Activated effector memory CD4-positive, alpha-beta T cell treated with Interleukin-2 at 50 U/mL for 16 hours (primary cell): ENCODE measurements at places on chromosomes 2 and 18.

- DNase-seq = no peak
Observed at GRCh38 chr2:163764566-163764965, 28.8 kb upstream of the FIGN start.

GRCh38 chr2:121066526-121066925 lies 218.5 kb downstream of the TFCP2L1 start:
- DNase-seq = no peak

DNA sequence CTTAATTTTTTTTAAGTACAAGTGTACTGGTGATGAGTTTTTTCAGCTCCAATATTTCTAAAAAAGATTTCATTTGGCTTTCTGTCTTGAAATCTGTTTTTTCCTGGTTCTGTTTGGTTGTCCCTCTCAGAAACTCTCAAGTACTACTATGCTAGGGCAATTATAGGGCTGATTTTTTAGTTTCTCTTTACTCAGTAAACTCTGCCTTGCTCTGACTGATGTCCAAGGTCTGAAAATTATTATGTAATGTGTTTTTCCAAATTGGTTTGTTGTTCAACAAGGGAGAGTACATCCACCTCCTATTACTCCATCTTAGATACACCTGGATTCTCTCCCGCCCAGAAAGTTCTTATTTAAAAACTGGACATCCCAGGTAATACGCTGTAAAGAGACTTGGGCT lies 877.7 kb downstream of the CBLN2 start:
- DNase-seq = no peak

DNA sequence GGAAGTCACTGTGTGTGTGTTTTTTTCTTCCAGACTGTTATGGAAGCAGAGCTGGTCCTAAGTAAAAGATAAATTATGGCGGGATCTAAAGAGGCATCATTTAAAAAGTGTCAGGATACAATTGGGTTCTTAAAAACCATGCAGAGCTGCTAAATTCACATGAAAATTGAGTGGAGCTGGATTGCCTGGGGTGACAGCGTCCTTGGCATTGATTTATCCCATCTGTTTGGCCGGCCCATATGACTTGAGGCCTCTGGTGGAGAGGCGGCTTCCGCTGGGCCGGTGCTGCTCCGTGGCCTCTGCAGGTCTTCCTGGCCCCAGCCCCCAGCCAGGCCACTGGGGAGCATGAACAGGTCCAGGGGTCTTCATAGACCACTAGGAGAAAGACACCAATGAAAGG lies 165.5 kb downstream of the GLI2 start:
- DNase-seq = no peak

- no peak for DNase-seq
Observed at GRCh38 chr2:109139002-109139401, 10.0 kb downstream of the SH3RF3 start.

DNA sequence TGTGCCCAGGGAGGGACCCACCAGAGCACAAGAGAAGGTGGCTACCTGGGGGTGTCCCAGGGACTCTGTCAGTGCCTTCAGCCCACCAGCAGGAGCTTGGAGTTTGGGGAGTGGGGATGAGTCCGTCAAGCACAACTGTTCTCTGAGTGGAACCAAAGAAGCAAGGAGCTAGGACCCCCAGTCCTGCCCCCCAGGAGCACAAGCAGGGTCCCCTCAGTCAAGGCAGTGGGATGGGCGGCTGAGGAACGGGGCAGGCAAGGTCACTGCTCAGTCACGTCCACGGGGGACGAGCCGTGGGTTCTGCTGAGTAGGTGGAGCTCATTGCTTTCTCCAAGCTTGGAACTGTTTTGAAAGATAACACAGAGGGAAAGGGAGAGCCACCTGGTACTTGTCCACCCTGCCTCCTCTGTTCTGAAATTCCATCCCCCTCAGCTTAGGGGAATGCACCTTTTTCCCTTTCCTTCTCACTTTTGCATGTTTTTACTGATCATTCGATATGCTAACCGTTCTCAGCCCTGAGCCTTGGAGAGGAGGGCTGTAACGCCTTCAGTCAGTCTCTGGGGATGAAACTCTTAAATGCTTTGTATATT lies 14.0 kb downstream of the ITM2C start:
- no peak for DNase-seq

DNA sequence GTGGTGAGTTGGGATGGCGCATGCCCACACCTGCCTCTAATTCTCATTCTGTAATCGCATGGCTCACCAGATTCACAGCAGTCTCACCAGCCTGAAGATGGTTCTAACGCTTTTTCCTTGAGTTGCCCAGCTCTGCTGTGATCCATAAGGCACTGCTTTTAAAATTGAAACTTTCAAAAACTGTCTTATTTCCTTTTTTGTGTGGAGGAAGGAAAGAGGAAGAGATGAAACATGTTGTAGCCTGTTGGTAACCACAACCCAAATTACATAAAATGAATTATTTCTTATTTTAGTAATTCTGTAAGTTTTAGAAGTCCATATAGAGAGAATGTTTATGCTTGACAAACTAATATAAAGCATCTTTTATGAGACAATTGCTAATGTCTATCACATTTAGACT lies 165.4 kb downstream of the RBM43 start:
- no peak for DNase-seq

GRCh38 chr2:113158884-113159553 lies 14.8 kb upstream of the PSD4 start:
- no peak for DNase-seq

GRCh38 chr18:62420513-62421209 lies 95.6 kb downstream of the TNFRSF11A start:
- DNase-seq = peak; percentile 69

DNA sequence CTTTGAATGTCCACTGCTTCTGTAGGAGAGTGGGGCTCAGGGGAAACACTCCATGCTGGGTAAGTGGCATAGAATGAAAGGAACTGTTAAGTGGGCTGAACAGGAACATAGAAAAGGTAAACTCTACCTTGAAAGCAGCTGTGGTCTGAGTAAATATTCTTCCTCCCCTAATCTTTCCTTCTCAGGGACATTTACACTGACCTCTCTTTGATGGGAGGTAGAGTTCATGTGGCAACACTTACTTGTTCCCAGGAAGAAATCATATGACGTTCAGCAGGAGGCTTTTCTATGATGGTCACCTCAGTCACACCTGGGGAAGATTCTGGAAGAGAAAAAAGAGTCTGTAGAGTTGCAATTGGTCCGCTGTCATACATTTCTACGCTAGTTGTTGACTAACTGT lies 10.2 kb downstream of the TPGS2 start:
- no peak for DNase-seq

DNA sequence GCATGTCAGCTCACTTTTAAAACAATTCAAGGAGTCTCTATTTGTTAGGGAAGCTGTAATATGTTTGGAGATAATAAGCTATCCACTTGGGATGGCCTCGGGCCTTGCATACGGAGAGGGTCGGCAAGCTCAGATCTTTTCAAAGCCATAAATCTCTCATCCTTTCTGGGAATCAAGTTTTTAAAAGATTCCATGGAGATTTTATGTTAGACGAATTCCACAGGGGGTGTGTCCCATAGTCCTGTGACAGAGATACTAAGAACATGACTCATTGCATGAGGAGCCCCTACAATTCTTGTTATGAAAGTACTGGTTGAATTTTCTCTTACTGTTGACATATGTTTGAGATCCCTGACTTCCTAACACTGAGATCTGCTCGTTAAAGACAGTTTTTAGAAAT lies 108.7 kb downstream of the FEZ2 start:
- DNase-seq = no peak

DNA sequence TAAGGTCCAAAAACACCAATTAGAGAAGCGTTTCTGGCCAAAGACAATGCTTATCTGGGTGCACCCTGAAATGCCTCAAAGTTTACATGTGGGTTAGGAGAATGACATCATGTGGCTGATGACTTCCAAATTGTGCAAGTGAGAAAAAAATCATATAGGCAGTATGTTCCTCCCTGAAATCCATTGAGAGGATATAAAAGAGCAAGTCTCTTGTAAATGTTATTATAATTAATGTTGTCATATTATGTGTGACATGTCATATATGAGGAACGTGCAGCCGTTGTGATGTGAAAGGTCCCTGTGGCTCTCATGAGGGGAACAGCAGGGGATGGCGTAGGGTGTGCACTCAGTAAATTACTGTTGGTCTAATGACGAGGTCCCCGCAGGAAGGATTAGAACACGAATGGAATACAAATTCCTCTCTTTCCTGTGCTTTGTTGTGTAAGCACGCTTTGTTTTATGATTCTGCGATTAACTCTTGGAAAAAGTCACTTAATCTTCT lies 290.8 kb downstream of the PRKCE start:
- DNase-seq = no peak

DNA sequence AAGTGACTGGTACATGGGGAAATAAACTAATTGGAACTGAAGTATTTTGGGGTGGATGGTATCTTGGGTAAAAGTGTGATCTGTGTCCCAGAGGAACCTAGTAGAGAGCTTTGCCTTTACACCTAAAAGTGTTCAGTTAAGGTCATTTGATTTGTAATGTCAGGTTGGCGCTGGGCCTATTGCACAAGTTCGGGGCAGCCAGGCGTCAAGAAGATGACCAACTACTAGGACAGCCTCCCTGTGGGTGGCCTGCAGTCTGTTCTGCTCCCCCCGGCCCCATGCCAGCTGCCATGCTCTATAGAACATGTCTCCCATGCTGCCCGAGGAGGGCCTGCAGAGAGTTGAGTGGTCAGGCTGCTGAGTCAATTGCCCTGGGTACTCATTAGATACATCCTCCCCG lies 10.1 kb downstream of the RRM2 start:
- no peak for DNase-seq

GRCh38 chr2:105068875-105069274 lies 31.0 kb downstream of the MRPS9 start:
- no peak for DNase-seq

- no peak for DNase-seq
Observed at GRCh38 chr18:47858607-47859006, 71.9 kb downstream of the SMAD2 start.

GRCh38 chr2:46798998-46799698 lies 116.5 kb downstream of the MCFD2 start:
- DNase-seq = no peak

- DNase-seq = no peak
Observed at GRCh38 chr2:43169099-43169945, 57.1 kb downstream of the ZFP36L2 start.

DNA sequence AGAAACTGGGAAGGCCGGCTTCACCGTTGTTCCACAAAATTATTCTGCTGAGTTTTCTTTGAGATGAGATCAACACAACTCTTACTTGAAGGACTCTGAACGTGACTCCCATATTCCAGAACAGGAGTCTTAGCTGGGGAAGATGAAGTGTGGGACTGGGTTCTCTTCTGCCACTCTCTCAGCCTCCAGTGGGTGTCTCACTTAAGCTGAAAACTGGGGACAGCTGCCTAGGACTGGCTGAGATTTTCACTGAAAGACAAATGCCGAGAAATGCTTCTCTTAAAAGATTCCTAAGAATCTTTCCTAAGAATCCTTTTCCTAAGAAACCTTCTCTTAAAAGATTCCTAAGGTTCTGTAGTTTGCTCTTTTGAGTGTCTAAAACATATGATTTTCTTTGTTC lies 156.6 kb upstream of the LHCGR start:
- DNase-seq = no peak

DNA sequence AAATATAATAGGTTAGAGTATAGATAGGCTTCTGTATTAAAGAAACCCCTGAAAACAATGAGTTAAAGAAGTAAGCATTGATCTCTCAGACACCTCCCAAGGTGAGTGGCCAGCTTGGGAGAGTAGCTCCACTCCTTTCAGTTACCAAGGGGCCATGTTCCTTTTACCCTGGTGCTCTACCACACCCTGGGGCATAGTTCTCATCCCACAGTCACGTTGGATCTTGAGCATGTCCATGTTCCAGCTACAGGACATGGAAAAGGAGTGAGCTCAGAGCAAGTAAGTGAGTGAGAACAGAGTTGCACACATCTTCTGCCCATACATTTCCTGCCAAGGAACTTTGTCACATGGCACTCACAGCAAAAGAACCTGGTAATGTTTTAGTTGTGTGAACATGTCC lies 325.9 kb upstream of the SLC39A10 start:
- DNase-seq = no peak

- no peak for DNase-seq
Observed at GRCh38 chr2:120669971-120670370, 65.7 kb upstream of the GLI2 start.

GRCh38 chr2:3771576-3771975 lies 68.2 kb downstream of the DCDC2C start:
- DNase-seq = no peak

DNA sequence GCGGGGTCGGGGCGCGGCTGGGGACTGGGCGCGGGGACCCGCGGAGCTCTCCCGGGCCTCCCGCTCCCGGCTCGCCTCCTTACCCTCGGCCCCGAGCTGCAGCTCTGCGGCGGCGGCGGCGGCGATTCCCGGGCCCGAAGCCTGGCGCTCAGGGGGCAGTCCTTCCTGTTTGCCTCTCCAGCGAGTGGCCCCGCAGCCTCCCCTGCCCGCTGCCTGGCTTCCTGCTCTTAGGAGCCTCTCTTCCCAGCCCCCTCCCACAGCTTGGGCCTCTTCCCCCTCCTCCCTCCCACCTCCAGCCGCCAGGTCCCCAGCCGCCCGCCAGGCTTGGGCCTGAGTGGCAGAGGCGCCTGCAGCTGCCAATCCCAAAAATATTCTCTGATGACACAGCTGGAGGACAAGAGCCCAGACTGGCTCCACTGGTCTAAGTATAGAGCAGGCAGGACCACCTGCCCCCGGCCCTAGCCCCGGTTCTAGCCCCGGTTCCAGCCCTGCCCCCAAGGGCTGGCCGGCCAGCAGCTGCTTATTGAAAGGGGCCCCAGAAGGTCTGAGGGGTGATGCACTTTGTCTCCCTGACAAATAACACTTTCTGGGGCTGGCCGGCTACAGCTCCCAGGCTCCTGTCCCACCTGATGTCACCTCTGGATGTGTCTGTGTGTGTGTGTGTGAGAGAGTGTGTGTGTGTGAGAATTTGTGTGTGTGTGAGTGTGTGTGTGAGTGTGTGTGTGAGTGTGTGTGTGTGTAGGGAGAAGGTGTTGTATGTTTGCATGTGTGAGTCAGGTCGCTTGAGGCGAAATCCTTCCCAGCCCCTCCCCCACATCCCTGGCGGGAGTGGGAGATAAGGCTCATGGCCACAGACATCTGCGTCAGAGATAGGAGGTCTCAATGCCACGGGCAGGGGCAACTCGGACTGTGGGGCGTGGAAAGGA lies at the start of gene OBSL1:
OBSL1 (minus strand) TSS at position 229 of the 926 bp plus-strand sequence. CDS start 307 bp downstream, outside the sequence.
- DNase-seq = no peak

DNA sequence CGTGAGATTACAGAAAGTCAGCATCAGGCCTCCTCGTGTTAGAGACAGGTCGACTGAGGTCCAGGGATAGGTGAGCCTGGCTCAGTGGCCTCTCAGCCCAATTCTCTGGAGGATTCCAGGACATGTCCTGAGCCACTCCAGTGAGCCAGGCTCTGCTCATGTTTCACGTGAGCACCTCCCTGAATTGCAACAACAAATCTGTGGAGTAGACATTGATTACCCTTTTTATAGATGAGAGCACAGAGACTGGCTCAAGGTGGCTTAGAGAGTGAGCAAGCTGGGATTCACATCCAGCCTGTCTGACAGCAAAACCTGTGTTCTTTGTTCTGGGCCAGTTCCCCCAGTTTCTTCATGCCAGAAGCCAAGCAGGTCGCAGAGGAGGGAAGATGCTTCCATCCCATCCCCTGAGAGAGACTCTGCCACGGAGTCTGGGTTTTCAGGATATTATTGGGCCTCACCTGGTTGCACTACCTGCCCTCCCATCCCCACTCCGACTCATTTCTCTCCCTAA lies 46.4 kb downstream of the HS1BP3 start:
- DNase-seq = no peak
